AG04450 (cell line): ENCODE measurements at places on chromosomes 5 and 9. TPM values are rescaled to one million over a fixed set of nuclear protein-coding genes. Genes with fewer than 3 reads are reported as not detected.

LIFR gene
- polyA plus RNA-seq = 12.7 and 18.6 TPM in 2 replicates

DNA sequence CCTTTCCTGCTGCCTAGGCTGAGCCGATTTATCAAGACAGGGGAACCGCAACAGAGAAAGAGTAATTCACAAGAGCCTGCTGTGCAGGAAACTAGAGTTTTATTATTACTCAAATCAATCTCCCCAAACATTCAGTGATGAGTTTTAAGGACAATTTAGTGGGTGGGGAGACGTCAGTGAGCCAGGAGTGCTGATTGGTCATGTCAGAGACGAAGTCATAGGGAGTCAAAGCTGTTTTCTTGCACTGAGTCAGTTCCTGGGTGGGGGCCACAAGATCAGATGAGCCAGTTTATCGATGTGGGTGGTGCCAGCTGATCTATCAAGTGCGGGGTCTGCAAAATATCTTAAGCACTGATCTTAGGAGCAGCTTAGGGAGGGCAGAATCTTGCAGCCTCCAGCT is 19.0 kb downstream of the SNX24 start:
- no peak for DNase-seq

CATSPER3 gene
- polyA plus RNA-seq = 0.21 and 0.22 TPM in 2 replicates

RNF224 gene
- not detected in 2 replicates for polyA plus RNA-seq

C1QTNF3 gene
- 0.74 and 1.2 TPM in 2 replicates for polyA plus RNA-seq
